ENCODE measurements at places on chromosomes 1 and 21. TPM values are rescaled to one million over a fixed set of nuclear protein-coding genes. Genes with fewer than 3 reads are reported as not detected.

Gene URB2
- 5.3 TPM for total RNA-seq

Gene KRTAP19-1
- not detected for total RNA-seq

- H3K36me3 ChIP-seq = no peaks in the 10 kb centered on the region
- no peaks in the 10 kb centered on the region for H3K27me3 ChIP-seq
- H3K4me1 ChIP-seq = no peaks in the 10 kb centered on the region
- no peak for DNase-seq
Measured at GRCh38 chr1:101550581-101550980, 313.8 kb downstream of the S1PR1 start.

DNA sequence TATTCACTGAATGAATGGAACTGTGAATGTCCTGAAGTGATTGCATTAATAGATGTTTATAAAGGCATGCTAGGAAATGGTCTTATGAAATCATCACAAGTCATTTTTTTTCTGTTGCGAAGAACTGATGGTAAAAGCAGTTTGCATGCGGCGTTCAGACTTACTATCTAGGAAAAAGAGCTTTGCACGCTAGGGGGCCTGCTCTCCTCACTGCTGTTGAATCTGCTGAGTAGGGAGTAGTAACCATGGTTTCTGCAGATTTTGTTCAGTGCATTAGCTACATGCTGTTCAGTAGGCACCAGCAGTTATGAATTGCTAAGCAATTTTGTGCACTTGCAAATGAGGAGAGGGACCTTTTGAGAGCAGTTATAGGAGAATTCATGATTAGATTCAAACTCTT, 57.9 kb downstream of the CENPF start:
- no peak overlapping the region for H3K27ac ChIP-seq
- no peak for DNase-seq
- no peak overlapping the region for H3K4me3 ChIP-seq
- no peaks in the 10 kb centered on the region for H3K4me1 ChIP-seq
- H3K27me3 ChIP-seq = no peaks in the 10 kb centered on the region
- no peaks in the 10 kb centered on the region for H3K36me3 ChIP-seq

GRCh38 chr1:67227196-67227595, 60.9 kb downstream of the IL23R start:
- no peak overlapping the region for H3K4me3 ChIP-seq
- H3K27me3 ChIP-seq = peaks cover 2% of the 10 kb centered on the region
- no peaks in the 10 kb centered on the region for H3K36me3 ChIP-seq
- H3K4me1 ChIP-seq = no peaks in the 10 kb centered on the region
- no peak for DNase-seq

- no peaks in the 10 kb centered on the region for H3K27me3 ChIP-seq
- H3K36me3 ChIP-seq = no peaks in the 10 kb centered on the region
- no peak for DNase-seq
- H3K4me1 ChIP-seq = peaks cover 7% of the 10 kb centered on the region
Measured at GRCh38 chr1:34806396-34806795, 13.6 kb downstream of the GJA4 start.

DNA sequence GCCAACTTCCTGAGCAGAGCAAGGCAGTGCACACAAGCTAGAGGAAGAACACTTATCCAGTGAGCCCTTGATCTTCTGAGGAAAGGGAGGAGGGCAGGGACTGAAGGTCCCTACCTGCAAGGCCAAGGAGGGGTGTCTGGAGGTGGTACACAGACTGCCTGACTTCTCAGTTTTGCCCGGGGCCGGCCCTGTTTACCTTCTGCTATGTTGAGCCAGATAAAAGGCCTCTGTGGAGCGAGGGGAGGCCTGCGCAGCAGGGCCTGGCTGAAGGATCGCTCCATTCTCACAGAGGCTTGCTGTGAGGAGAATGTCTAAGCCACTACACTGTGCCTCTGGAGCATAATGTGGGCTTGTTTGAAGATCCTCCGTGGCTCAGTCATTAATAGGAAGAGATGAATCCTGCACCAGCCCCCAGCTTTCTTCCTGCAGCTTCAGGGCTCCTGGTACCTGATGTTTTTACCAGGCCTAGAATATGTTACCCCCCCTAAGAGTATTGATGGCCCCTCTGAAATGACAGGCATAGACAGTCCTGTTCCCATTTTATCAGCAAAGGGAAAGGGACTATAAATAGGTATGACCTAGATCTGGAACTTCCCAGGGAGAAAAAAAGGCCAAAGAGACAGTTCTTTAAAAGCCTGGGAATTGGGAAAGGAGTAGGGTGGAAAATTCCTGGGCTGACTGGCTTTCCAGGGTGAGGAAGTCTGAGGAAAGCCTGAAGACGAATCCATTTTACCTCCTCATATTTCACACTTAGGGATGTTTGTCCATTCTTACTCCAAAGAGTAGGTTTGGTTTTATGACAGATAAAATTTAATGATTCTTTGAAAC, 4.7 kb downstream of the POGK start:
- no peaks in the 10 kb centered on the region for H3K27me3 ChIP-seq
- H3K4me1 ChIP-seq = peaks cover 79% of the 10 kb centered on the region
- H3K27ac ChIP-seq = peak overlapping the region; percentile 76
- DNase-seq = no peak

- no peak overlapping the region for H3K4me3 ChIP-seq
- no peaks in the 10 kb centered on the region for H3K36me3 ChIP-seq
- no peaks in the 10 kb centered on the region for H3K27me3 ChIP-seq
- no peak for DNase-seq
- H3K27ac ChIP-seq = peak overlapping the region; percentile 32
- no peaks in the 10 kb centered on the region for H3K4me1 ChIP-seq
Measured at GRCh38 chr1:203395751-203396150, 44.8 kb upstream of the FMOD start.

- no peaks in the 10 kb centered on the region for H3K27me3 ChIP-seq
- no peak overlapping the region for H3K27ac ChIP-seq
- H3K4me3 ChIP-seq = no peak overlapping the region
- H3K4me1 ChIP-seq = no peaks in the 10 kb centered on the region
Measured at GRCh38 chr1:35112668-35113067, 33.5 kb downstream of the ZMYM1 start.

DNA sequence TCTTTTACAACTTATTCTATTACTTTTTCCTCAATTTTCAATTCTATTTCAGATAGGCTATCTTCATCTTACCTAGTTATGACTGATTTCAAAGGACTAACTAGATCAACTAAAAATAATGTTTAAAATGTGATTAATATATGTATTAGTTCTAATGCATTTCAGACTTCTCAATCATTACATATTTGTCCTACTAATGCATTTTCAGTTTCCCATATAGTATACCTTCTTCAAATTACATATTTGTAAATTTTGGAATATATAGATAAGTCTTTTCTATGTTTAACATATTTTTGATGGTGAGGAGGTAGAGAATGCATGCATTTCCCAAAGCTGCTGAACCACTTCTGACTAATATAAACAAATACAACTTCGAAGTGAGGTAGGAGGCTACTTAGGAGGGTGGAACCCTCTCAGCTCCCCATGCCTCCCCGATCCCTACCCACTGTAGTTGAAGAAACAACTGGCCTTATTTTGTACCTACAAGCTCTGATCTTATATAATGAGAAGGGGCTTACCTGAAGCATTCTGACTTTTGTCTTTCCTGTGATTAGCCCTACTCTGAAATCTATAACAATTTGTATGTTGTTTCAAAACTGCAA, 1.7 kb downstream of the TRMT1L start:
- H3K4me3 ChIP-seq = peak overlapping the region; percentile 95
- DNase-seq = no peak
- peaks cover 17% of the 10 kb centered on the region for H3K36me3 ChIP-seq
- peaks cover 39% of the 10 kb centered on the region for H3K4me1 ChIP-seq
- H3K27ac ChIP-seq = peak overlapping the region; percentile 99

GRCh38 chr1:160154790-160155189, 3.4 kb downstream of the ATP1A4 start:
- no peaks in the 10 kb centered on the region for H3K27me3 ChIP-seq
- no peaks in the 10 kb centered on the region for H3K36me3 ChIP-seq
- H3K4me3 ChIP-seq = no peak overlapping the region
- no peak for DNase-seq

GRCh38 chr21:44370027-44370735, 16.8 kb downstream of the TRPM2 start:
- H3K36me3 ChIP-seq = no peaks in the 10 kb centered on the region
- H3K27me3 ChIP-seq = peaks cover 24% of the 10 kb centered on the region
- H3K4me1 ChIP-seq = peaks cover 6% of the 10 kb centered on the region
- H3K27ac ChIP-seq = no peak overlapping the region
- DNase-seq = no peak
- H3K4me3 ChIP-seq = no peak overlapping the region

DNA sequence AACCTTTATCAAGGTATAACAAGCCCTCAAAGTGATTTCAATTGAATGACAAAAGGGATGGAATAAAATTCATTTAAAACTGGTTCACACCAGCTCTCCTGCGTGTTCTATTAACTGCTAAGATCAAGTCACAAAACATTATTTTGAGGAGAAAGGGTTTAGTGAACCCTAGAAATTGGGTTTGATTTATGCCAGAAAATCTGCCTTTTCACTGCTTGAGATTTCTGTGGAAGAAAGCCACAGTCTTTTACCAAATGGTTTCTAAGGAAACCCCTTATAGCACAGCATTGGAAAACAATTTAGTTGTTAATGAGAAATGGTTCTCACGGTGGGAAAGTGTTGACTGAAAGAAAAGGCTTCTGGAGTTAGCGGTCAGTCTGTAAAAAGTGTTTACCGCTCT, 43.6 kb upstream of the DPH5 start:
- no peaks in the 10 kb centered on the region for H3K27me3 ChIP-seq
- DNase-seq = no peak
- H3K4me3 ChIP-seq = no peak overlapping the region
- H3K36me3 ChIP-seq = no peaks in the 10 kb centered on the region
- peaks cover 17% of the 10 kb centered on the region for H3K4me1 ChIP-seq

DNA sequence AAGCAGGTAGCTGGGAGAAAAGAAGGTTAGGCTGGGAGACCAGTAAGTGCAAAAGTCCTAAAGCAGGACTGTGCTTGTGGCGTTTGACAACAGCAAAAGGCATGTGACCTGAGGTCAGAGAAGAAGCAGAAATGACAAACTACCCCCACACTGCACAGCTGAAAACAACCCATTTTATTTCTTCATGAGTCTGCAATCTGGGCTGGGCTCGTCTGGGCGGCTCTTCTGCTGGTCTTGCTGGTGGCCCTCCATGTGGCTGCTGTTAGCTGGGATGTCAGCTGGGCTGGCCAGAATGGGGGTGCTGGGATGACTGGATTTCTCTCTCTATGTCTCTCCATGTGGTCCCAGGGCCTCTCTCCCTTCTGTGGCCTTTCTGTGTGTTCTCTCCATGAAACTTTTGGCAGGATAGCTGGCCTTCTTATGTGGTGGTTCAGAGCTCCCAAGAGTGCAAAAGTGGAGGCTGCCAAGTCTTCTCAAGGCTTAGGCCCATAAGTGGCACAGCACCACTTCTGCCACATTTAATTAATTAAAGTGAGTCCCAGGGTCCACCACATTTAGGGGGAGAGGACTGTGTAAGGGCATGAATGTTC, 128.6 kb downstream of the RIPK4 start:
- no peak overlapping the region for H3K4me3 ChIP-seq
- no peaks in the 10 kb centered on the region for H3K27me3 ChIP-seq
- H3K27ac ChIP-seq = no peak overlapping the region
- no peaks in the 10 kb centered on the region for H3K36me3 ChIP-seq

GRCh38 chr1:183291802-183292514, 105.9 kb downstream of the LAMC2 start:
- H3K27me3 ChIP-seq = no peaks in the 10 kb centered on the region
- H3K36me3 ChIP-seq = no peaks in the 10 kb centered on the region
- no peak for DNase-seq
